Activated T-helper 1 cell treated with anti-CD3 and anti-CD28 coated beads, Interleukin-2, amount 50 U/mL, for 16 hours (primary cell): ENCODE measurements at places on chromosomes 2 and 18.

GRCh38 chr2:28821295-28821958, 10.8 kb downstream of the SPDYA start:
- DNase-seq: peak; percentile 22

- DNase-seq: no peak
Observed at GRCh38 chr2:45496869-45497268, 114.2 kb downstream of the SRBD1 start.

- no peak for DNase-seq
Observed at GRCh38 chr2:65739927-65740326, 307.5 kb upstream of the SPRED2 start.

- no peak for DNase-seq
Observed at GRCh38 chr18:75290737-75291358, 80.3 kb downstream of the TSHZ1 start.

- DNase-seq: no peak
Observed at GRCh38 chr2:17471979-17472378, 46.3 kb downstream of the RAD51AP2 start.

DNA sequence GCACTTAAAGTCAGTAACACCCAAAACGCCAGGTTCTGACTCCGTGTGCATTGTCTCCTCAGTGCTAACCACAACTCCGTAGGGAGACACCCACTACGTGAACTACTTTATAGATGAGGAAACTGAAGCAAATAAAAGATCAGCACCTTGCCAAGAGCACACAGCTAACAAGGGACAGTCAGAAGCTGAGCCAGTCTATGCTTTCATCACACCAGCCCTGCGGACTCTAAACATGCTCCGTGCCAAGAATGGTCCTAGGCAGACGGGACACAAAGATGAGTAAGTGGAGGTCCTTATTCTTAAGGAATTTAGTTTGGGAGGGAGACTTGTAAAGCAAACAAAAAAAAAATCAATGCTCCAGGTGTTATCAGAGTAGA, 9.6 kb downstream of the MBOAT2 start:
- DNase-seq: no peak

- no peak for DNase-seq
Observed at GRCh38 chr2:100870652-100871531, 51.0 kb downstream of the NPAS2 start.

GRCh38 chr2:145412155-145412554, 892.2 kb upstream of the ZEB2 start:
- DNase-seq: no peak

DNA sequence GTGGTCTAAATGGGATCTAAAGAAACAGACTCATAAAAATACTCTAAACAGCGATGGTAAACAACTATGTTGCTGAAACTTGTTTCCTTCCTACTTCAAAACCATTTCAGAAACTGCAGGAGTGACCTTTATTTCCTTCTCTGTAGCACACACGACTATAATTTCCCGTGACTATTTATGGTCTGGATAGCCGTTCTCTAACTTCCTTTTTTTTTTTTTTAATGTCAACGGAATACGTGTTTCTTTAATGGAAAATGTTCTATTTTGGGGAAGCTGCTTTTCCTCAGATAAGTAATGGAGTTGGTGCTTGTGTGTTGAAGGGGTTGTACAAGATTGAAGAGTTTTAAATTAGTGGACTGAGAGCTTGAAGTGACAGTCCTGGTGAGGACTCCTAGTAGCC, 224.1 kb downstream of the PHLPP1 start:
- DNase-seq: no peak

GRCh38 chr18:66495844-66496243, 108.0 kb downstream of the CDH19 start:
- no peak for DNase-seq

DNA sequence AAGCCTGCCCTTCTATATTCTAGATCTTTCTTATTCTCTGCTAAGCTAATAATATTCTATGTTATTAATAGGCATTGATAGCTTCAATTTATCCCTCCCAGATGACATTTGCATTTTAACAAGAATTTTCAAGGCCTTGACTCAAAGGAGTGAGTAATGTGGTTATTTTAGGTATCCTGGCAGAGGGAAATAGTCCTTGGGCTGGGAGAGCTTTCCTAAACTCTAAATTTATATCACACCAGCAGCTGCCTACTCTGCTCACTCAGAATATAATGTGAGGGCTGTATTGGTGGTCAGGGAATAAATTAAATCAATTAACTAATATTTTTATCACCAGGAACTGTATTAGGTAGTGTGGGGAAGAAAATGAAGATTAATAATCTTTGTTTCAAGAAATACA, 74.8 kb upstream of the ADAM23 start:
- DNase-seq: no peak

- DNase-seq: no peak
Observed at GRCh38 chr2:135685361-135685760, 56.3 kb upstream of the UBXN4 start.

DNA sequence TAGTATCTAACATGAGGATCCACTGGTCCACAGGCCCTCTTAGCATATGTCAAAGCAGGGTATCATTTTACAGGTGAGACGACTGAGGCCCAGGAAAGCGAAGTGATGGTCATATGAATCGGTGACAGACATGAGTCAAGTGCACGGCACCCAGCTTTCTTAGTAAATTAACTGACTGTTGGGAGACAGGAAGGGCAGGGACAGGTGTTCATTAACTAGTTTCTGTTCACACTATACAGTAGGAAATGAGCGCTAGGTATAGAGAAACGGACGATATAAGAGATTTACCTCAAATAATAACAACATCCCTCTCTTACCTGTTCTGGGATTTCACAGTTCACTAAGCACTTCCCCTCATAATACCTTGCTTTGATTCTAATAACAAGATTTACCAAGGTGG, 1.7 kb upstream of the SMARCAL1 start:
- DNase-seq: no peak

GRCh38 chr2:40284797-40285196, 167.1 kb downstream of the SLC8A1 start:
- DNase-seq: no peak

DNA sequence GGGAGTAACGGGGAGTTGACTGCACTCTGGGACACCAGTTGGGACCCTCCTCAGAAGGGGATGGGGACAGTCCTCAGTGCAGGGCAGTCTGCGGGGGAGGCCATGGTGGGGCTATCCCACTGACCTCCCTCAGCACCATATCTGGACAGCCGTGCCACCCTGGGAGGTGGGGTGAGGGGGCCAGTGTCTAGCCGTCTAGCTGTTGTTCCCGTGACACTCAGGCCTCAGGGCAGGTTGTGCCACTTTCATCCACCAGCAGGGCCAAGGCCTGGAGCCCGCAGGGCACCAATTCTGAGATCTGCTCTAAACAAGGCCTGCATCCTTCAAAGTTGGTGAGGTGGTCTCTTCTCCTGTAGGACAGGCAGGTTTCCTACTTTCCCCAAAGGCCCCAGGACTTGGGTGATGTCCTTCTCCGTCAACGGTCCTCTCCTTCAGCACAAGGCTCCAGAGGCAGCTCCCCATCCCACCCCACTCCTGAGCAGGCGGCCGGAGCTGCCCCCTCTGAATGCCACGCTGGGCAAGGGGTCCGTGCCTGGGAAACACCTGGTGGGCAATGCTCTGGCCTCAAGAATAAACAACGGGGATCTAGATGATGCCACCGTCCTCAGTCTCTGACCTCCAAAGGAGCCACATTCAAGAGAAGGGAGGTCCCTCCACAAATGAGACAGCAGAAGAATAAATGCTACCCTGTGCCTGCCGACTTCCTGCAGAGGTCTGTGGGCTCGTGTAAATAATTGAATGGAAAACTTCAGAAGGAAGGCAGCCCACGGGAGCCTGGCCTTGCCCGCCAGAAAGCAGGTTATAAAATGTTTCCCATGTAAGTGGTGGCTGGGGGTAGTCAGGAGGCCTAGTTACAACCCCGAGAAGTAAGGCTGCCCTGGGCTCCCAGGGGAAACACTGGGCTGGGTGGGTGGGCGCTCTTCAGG, 42.8 kb upstream of the PTMA start:
- no peak for DNase-seq

DNA sequence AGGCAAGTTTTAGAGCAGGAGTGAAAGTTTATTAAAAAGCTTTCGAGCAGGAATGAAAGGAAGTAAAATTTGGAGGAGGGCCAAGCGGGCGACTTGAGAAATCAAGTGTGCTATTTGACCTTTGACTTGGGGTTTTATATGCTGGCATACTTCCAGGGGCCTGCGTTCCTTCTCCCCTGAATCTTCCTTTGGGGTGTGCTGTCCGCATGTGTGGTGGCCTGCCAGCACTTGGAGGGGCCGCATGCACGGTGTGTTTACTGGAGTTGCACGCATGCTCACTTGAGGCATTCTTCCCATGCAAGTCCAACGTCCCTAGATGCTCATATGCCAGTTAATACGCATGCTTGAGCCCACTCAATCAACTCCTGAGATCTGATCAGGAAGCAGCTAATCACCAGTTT, 78.3 kb upstream of the MAP4K4 start:
- no peak for DNase-seq

DNA sequence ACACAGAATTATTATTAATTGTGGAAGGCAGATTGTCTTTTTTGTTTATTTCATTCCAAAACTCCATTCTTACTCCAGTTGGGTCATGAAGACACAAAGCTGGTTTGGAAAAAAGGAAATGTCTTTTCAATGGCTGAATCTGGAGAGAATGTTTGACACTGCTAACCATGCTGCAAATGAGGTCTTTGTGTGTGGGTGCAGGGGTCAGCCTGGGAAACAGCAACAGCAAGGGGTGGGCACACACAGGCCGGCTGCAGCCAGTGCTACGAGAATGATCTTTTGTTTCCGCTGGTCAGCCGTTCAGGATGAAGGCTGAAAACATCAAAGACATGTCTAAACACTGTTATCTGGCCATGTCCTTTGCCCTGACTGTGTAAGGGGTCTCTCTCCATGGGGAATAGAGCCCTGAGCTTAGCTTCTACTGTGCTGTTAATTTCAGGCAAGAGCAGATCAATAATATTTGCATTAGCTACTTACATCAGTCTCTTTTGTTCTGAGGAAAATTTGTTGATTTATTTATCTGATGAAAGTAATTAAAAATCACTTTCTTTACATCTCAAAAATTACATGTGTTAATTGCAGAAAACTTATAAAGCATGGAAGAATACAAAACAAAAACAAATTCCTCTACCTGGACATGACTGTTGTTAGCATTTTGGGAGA, 33.3 kb upstream of the E2F6 start:
- no peak for DNase-seq

DNA sequence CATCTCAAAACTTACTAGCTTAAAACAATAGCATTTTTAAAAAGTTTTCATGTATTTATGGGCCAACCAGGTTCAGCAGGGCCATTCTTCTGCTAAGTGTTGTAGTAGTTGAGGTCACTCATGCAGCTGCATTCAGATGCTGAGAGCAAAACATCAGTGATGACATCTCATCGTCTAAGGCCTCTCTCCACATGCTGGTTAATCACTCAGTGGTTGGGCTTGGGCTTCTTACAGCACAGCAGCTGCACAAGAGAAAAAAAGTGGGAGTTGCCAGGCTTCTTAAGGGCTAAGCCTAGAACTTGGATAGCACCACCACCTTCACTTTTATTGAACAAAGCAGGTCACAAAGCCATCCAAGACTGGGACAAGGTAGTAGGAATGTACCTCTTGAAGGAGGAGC, 190.3 kb downstream of the IRS1 start:
- no peak for DNase-seq

DNA sequence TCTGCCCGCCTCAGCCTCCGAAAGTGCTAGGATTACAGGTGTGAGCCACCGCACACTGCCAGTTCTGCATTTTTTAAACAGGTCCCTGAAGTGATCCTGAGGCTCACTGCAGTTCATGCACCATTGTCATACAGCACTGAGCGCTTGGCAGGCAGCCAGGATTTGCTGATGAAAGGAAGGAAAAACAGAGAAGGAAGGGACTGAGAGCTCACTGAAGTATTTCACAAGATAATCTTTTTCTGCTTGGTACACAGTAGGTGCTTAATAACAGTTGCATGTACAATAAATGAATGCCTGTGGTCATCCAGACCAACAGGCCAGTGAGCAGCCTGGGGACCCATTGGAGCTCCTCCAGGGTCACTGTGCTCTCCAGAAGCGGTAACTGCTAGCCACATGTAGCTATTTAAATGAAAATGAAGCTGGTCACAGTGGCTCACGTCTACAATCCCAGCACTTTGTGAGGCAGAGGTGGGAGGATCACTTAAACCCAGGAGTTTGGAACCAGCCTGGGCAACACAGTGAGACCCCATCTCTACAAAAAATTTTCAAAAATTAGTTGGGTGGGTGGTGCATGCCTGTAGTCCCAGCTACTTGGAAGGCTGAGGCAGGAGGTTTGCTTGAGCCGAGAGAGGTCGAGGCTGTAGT, 33.1 kb upstream of the SMAD7 start:
- DNase-seq: no peak

DNA sequence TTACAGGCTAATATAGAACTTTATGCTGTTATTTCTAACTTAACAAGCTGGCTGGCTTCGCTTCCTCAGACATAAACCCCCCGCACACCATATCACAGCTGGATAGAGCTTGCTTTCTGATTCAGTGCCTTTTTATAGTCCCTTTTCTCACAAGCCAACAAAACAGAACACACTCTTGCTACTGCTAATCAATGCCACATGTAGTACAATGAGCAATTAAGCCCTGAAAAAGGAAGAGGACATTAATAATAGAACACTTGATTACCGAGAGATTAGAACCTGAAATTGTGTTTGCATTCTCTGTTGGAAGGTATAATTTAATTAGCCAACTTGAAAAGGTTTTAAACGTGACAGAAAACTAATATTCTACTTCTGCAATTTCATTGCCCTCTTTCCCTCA, 267.7 kb upstream of the CYRIA start:
- no peak for DNase-seq

DNA sequence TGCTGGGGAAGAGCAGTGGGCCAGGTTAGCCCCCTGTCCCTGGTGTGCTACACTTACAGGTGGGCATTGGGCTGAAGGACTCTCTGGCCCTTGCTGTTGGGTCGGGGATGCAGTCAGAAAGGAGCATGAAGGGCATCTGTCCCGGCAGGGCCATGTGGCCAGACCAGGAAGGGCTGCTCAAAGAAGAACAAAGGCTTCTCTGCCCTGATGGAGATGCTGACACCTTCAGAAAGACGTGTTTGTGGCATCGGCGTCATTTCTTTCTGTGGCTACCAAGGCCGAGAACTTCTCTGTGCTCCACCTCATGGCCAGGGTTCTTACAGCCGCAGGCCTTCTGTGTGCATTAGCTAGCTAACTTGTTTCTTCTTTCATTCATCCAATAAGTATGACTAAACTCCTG, 239.1 kb downstream of the FAM210A start:
- DNase-seq: no peak

- DNase-seq: no peak
Observed at GRCh38 chr2:85394261-85394681, 15.9 kb downstream of the CAPG start.

GRCh38 chr2:146873056-146873455, 971.8 kb upstream of the ACVR2A start:
- DNase-seq: no peak
